ENCODE measurements at places on chromosomes 6 and 20.

- no peak for DNase-seq
Observed at GRCh38 chr6:101001012-101001411, 119.9 kb upstream of the ASCC3 start.

DNA sequence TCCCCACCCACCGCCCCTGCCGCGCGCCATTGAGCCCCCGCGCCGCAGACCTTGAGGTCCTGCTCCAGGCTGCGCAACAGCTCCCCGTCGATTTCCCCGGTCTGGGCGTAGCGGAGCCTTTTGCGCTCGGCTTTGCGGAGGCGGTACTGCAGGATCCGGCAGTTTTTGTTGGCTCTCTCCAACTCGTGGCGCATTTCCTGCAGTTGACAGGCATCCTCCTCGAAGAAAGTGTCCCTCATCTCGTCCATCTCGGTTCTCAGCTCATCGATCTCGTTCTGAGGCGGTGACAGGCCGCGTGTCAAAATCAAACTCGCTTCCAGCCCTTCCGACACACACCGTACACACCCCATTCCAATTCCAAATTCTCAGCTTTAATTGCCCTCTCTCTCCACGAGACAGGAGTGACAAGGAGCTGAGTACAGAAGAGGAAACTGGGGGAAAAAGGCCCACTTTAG lies 4.3 kb downstream of the MTCL3 start:
- peak; percentile 66 for DNase-seq

- DNase-seq = no peak
Observed at GRCh38 chr20:22801528-22801927, 217.2 kb upstream of the FOXA2 start.

GRCh38 chr20:10699941-10700340 lies 26.1 kb upstream of the JAG1 start:
- DNase-seq = no peak

GRCh38 chr20:21280522-21281016 lies 22.6 kb upstream of the XRN2 start:
- no peak for DNase-seq

DNA sequence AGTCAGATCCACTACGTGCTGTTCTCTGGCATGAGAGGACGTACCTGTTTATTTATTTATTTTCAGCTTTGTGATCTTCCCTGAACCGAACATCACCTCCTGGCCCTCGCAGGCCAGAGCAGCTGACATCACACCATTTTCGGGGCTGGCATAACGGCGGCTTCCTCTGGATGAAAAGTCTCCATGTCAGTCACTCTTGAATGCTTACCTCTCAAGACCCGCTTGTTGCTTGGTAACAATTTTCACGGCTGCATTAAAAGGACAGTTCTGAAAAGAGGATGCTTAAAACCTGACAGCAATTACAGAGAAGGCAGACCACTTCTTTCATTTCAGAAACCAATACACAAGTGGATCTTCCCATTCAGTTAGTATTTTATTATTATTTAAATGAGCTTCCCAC lies 159.8 kb upstream of the CDH4 start:
- no peak for DNase-seq

GRCh38 chr6:19771753-19772336 lies 65.3 kb upstream of the ID4 start:
- no peak for DNase-seq

DNA sequence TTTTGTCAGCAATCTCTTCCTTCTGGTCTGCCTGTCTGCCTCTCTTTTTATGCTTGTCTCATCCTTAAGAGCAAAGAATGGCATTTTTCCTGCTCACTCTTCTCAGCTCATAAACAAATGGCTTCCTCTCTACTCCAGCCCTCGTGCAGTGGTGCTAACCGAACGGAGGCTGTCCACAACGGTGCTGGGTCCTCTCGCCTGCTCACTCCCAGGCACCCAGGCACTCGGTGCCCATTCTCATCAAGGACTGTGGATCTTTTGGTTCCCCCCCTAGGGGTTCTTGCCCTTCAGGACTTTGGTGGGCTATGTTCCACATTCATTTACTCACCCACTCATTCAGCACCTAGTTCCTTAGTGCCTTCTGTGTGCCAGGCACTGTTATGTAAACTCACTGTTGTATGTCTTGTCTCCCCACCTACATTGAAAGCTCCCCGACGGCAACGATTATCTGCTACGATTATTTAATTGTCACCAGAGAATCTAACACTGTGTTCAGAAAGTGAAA lies 113.9 kb downstream of the FYN start:
- DNase-seq = no peak

DNA sequence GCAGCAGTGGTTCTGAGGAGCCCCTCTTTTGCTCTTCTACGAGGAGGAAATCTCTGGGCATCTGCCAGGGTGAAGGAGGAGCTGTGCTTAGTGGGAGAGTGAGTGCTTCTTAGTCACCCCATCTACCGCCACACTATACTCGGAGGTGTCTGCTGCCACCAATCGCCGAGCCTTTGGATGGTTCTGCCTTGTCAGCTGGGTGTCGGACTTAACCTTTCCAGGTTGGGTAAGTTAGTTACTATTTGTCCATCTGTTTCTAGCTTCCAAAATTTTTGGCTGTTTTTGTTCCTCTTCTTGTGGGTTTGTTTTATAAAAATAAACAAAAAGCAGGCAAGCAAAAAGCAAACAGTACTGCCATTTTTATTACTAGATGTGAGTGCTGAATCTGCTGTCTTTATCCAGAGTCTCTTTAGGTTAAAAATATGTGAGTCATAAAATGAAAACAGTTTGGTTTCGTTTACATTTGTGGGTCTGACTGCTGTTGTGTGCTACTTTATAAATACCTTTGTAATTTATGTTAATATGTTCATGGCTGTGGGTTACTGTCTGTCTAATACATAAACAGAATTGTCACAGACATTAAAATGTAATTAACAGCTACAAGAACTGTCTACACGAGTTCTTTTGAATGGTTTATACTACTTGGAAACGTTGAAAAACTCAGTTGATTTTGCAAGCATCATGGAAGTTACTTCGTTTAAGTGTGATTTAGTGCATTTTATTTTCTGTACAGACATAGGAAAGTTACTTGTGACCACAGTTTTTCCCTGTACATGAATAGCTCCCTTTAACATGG lies 89.2 kb downstream of the ARID1B start:
- no peak for DNase-seq

DNA sequence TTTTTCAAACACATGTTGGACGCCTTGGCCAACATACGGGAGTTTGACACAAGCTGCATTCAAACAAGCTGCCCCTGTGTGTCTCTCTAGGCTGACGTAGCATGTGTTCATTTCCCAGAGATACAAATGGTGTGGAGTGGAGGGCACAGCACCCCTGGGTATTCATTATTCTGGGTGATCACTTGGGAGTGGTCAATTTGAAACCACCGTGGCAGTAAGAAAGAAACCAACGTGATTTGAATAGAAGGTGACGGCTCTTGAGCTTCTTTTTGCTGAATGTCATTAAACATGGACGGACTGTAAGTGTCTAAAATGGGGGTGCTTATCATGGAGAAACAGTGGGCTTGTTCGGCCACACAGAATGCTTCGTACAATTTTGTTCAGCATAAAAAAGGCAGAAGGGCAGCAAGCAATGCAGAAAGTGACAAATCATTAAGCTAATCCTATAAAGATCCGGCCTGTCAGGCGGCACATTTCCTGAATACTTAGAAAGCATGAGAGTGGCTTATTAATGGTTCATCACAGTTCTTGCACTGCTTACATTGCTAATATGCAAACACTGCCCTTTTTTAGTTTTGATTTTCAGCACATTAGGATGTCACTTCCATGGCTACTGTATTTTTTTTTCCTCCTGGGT lies 1261.9 kb upstream of the CITED2 start:
- no peak for DNase-seq

DNA sequence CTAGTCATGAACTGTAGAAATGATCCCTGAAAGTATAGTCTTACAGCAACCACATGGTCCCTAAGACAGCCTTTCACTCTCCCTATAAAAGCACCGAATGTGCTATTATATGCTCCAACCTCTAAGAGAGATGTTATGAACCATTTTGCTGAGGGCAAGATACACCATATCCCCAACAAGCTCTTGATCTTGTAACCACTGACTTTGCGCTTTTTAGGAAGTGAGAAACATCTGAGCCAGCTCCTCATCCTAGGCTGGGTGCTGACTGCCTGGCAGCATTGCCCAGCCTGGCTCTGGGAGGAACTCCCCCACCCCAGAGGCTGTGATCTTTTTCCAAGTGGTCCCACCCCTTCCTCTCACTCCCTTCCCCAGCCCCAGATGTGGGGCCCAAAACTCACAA lies 3.1 kb upstream of the EMILIN3 start:
- DNase-seq = no peak

- DNase-seq = no peak
Observed at GRCh38 chr20:37223053-37223452, 38.6 kb downstream of the GHRH start.

DNA sequence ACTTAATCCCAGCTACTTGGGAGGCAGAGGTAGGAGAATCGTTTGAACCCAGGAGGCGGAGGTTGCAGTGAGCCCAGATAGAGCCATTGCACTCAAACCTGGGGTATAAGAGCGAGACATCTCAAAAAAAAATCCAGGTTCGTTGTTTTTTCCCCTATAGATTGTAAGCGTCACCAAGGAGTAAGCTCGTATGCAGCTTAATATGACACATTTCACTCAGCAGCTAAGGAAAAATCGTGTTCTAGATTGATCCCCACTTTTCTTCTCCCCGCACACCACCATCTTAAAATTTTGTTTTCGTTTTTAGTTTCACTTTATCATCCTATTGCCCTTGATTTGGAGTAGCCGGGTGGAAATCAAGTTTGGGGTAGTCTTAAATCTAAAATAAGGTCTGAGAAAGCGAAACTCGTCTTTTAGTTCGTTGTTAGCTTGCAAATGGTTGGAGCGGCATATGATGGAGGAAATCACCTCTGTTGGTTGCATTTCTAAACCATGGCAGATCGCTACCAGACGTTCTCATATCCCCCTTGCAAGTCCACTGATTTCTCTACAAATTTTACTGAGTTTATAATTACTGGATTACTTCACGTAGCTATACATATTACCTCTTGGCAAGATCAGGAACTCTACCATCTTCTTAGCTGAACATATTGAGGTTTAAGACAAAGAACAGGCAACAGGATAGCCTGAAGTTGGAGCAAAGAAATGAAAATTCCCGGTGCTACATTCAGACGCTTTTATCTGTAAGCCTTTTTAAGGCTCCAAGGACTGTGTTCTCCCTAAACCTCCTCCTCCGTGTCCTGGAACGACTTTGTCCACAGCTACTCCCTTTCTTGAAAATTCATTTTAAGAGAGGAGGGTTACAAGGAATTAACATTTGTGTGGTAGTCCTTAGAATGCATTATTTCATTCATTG lies 91.1 kb upstream of the BTN3A2 start:
- DNase-seq = no peak

Data from H7 (cell line).